ENCODE measurements at places on chromosomes 1 and 21.

- no peak for DNase-seq
Measured at GRCh38 chr1:74340656-74341055, 105.5 kb downstream of the TNNI3K start.

- no peak for DNase-seq
Measured at GRCh38 chr1:148363439-148363810, 119.7 kb downstream of the PPIAL4G start.

GRCh38 chr1:30043256-30043655 lies 680.1 kb downstream of the MATN1 start:
- DNase-seq: no peak

- no peak for DNase-seq
Measured at GRCh38 chr1:112337028-112337531, 58.9 kb upstream of the CTTNBP2NL start.

GRCh38 chr1:109959974-109960744 lies 24.4 kb upstream of the AHCYL1 start:
- DNase-seq: no peak

DNA sequence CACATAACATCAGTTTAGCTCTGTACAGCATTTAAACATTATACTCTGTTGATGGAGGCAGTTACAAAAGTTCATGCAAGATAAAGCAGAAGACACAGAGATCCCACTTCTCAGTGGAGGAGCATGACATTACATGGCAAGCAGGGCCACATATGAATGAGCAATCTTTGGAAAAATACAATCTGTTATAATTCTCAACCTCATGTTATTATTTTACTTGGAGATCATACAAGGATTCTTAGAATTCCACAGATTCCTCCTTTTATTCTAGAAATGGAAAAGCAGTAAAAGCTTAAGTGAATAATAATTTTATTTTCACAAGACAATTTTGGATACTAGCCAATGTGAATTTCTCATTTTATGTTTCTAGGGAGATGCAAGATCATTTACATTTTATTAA lies 66.6 kb downstream of the IFI44 start:
- DNase-seq: no peak

DNA sequence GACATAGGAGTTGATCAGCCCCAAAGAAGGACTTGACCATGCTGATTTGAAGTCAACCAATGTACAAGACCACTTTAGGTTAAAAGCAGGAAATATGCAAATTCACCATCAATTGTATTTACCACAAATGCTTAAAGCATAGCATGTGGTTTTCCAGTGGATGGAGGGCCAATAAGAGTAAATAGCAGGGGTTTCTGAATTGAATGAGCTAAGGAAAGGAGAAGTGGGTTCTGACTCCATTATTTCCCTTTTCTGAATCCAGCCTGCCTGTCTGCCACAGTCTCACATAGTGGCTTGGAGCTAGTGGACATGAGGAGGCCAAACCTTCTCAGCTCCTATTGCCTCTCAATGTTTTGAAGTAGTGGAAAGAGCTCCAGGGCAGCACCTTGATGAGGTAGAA lies 7.2 kb upstream of the TNFSF18 start:
- DNase-seq: no peak

DNA sequence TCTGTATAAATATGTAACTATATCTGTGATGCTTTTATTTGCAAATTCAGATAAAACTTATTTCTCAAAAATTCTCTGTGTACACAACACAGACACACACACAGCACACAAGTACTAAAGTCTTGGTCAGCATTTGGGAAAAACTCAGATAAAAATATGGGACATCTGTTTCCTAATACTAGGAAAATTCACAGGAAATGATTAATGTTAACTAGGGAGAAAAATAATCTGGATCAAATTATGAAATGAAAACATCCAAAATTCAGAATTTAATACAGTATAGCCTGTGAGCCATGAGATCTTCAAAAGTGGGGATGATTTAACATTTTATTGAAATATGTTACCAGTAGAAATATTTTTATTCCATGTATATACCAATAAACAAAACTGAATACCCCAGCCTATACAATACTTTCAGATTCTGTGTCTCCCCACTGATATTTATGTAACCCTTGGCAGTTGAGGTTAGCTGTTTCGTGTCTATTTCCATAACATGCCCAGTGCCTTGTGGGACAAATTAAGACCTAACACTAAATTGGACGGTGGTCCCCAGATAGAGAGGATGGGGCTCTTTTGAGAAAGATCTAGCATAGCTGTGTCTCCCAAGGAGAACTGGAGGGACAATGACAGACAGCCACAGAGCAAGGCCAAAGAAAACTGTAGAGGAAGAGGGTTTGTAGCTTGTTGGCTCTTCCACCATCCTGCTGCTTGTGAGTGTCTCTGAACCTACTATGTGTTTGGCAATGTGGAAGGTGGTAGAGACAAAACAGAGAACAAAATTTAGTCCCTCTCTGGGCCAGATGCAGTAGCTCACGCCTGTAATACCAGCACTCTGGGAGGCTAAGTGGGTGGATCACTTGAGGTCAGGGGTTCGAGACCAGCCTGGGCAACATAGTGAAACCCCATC lies 47.2 kb downstream of the GNG12 start:
- no peak for DNase-seq

DNA sequence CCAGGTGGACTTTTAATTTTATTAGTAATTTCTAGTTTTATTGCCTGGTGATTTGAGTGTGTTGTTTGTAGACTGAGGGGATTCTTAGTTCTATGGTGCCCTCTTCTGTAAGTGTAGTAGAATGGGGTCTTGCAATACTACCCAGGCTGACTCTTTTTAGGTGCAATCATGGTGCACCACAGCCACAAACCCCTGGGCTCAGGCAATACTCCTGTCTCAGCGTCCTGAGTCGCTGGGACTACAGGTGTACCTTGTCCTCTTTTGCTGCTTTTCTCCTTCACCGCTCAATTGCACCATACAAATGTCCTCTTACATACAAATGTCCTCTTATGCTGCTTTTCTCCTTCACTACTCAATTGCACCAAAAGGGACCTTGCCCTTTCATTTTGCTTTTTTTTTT lies 43.1 kb downstream of the SCP2 start:
- DNase-seq: no peak

GRCh38 chr1:230465691-230466090 lies 39.6 kb upstream of the PGBD5 start:
- no peak for DNase-seq

- no peak for DNase-seq
Measured at GRCh38 chr1:222314839-222315238, 233.1 kb downstream of the HHIPL2 start.

GRCh38 chr1:162956922-162957321 lies 95.9 kb upstream of the CCDC190 start:
- DNase-seq: no peak

- DNase-seq: no peak
Measured at GRCh38 chr1:55374801-55375616, 159.8 kb upstream of the USP24 start.

DNA sequence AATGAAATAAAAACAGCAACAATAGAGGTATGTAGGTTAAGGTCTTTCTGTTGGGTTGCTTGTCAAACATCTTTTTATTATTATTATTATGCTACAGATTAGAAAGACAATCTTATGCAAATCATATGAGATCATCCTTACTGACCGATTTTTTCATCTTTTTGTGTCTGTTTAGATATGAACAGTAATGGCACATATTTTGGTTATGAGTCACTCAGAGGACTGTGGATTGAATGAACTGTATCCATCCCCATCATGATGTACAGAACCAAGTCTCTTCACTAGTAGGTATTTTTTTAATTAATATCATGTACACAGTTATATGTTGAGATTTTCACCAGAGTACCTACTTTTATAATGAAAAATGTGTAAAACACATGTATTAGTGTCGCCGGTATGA lies 159.1 kb downstream of the CHRM3 start:
- DNase-seq: no peak

GRCh38 chr1:98482611-98483010 lies 178.9 kb upstream of the SNX7 start:
- DNase-seq: no peak

- DNase-seq: no peak
Measured at GRCh38 chr1:202317941-202318925, 23.5 kb downstream of the UBE2T start.

DNA sequence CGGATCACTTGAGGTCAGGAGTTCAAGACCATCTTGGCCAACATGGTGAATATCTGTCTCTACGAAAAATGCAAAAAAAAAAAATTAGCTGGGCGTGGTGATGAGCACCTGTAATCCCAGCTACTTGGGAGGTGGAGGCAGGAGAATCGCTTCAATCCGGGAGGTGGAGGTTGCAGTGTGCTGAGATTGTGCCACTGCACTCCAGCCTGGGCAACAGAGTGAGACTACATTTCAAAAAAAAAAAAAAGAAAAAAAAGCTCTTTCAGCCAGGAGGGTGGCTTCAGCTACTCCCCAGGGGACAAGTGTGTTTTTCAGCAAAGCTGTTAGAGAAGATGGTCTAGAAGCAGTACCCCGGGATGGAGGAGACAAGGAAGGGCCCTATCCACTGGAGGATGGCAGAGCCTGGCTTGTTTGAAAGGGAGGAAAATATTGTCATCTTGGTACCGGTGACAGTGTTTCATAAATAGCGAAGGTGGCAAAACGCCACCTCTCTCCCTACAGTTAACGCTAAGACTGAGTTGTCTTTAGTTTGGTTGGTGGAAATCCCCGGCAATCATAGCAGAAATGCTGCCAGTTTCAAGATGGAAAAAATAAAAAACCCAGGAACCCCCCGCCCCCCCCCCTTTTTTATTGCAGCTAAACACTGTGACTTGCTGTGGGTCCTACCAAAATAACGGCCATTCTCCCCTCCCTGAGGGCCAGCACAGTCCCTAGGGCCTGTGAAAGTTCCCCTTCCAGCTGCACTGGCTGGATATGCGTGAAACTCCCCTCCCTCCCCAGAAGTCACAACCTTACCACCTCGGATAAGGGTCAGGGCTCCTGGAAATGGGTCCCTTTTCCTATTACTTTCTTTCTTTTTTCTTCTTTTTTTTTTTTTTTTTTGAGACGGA lies 3.5 kb downstream of the PIK3CD start:
- no peak for DNase-seq

- no peak for DNase-seq
Measured at GRCh38 chr1:92095874-92096273, 15.7 kb downstream of the BTBD8 start.

- no peak for DNase-seq
Measured at GRCh38 chr1:60428127-60428526, 354.6 kb upstream of the C1orf87 start.

DNA sequence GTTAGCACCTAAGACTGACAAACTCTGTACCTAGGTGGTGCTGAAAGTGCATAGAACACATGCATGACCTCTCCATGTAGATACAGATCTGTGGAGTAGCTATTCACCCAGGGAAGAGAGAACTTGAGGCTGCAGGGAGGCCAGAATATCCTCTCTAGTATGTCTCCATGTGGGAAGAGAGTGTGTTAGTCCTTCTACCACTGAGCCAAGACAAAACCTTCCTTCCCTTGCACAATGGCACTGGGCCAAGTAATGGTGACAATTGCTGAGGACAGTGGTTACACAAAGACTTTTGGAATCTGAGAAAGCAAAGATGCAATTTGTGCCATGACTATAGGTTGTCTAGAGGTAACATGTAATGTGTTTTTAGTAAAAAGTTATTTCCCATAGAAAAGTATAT lies 52.3 kb downstream of the C1orf198 start:
- DNase-seq: no peak

- no peak for DNase-seq
Measured at GRCh38 chr21:31335957-31336738, 7.9 kb downstream of the TIAM1 start.

DNA sequence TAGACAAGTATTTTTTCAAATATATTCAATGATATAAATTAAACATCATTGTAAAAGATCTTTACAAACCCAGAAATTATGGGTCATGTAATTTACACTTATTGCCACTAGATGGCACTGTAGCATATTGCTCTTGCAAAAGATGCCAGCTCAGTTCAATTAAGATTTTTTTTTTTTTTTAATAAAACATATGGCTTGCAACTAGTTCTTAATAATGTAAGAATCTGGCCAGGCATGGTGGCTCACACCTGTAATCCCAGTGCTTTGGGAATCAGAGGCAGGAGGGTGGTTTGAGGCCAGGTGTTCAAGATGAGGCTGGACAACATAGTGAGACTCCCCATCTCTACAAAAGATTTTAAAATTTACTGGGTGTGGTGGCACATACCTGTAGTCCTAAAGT lies 49.4 kb upstream of the DESI2 start:
- DNase-seq: no peak

- no peak for DNase-seq
Measured at GRCh38 chr1:191279266-191279800, 801.7 kb upstream of the BRINP3 start.

GRCh38 chr1:156852418-156852874 lies 6.5 kb downstream of the INSRR start:
- DNase-seq: no peak

- DNase-seq: no peak
Measured at GRCh38 chr1:45545019-45545493, 5.6 kb upstream of the AKR1A1 start.

- no peak for DNase-seq
Measured at GRCh38 chr1:219772265-219773036, 155.9 kb downstream of the SLC30A10 start.

GRCh38 chr1:208332774-208333126 lies 88.6 kb upstream of the PLXNA2 start:
- DNase-seq: no peak
